ENCODE measurements at places on chromosomes 4 and X. TPM values are rescaled to one million over a fixed set of nuclear protein-coding genes. Genes with fewer than 3 reads are reported as not detected.

The NEXMIF gene
- polyA plus RNA-seq: 2.7 TPM

The PAGE5 gene
- not detected for polyA plus RNA-seq

- no peak for DNase-seq
Observed at GRCh38 chrX:17414027-17414658, 39.1 kb downstream of the NHS start.

DNA sequence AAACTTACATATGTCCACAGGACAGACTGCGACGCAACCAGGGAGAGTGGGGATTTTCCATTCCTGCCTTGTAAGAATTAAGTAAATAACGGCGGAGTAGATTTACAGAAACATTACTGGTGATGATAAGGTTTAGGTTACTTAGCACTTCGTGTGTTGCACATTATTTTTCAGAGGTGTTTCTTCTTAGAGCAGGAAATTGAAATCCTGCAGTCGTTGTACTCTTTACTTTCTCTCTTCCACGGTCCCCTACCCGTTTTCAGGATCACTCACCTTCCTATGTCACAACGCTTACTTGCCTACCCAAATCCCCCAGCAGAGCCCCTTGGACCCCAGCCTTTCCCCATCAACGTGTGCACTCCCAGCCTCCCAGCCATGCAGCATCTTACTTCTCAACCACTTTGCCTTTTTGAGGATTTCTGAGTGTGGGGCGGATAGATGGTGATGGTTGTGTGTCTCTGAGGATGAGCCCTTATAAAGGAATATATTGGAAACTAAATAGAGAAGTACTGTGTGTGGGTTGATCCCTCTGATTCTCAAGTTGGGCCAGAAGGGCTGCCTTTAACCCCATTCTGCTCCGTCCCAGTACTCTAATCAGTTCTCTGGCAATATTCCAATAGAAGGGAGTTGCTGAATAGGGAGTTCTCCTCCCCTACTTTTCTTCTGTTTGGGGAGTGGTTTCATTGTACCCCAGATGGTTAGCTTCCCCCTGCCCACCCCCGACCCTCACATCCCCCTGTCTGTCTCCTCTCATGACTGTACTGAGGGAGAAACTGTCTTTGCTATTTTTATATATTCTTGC lies 1.6 kb downstream of the MID2 start:
- peak; percentile 7 for DNase-seq

GRCh38 chr4:86556791-86557415 lies 37.2 kb upstream of the PTPN13 start:
- no peak for DNase-seq

DNA sequence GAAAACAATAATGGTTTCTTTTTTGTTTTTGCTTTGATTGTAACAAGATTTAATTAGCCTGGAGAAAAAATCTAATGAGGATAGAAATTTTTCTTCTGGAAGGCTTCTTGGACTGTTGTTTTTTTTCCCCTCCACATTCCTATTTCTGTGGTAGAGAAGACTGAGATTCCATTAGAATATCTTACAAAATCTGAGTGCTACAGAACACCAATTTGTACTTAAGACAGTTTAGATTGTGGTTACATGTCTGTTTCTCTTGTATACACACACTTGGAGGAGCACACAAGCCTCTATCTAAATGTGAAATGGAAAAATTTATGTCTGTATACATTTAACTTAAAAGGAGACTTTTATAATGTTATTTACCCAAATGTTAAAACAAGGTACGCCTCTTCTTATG lies 176.9 kb upstream of the ARSJ start:
- no peak for DNase-seq

GRCh38 chr4:71202705-71203104 lies 136.1 kb upstream of the SLC4A4 start:
- no peak for DNase-seq

- DNase-seq: no peak
Observed at GRCh38 chr4:184424279-184424678, 50.1 kb downstream of the IRF2 start.

GRCh38 chr4:23937173-23937572 lies 47.3 kb upstream of the PPARGC1A start:
- no peak for DNase-seq

GRCh38 chr4:687048-687970 lies 1.6 kb downstream of the SLC49A3 start:
- no peak for DNase-seq

- DNase-seq: no peak
Observed at GRCh38 chrX:48957477-48957826, at the start of gene OTUD5. Gene OTUD5 (minus strand): TSS chrX:48957607. CDS start chrX:48957570, 37 bp downstream.

GRCh38 chr4:54781756-54782155 lies 124.0 kb downstream of the KIT start:
- DNase-seq: no peak

GRCh38 chr4:48557478-48557877 lies 67.4 kb downstream of the ZAR1 start:
- no peak for DNase-seq

- DNase-seq: no peak
Observed at GRCh38 chr4:87521319-87521718, 7.9 kb downstream of the SPARCL1 start.

DNA sequence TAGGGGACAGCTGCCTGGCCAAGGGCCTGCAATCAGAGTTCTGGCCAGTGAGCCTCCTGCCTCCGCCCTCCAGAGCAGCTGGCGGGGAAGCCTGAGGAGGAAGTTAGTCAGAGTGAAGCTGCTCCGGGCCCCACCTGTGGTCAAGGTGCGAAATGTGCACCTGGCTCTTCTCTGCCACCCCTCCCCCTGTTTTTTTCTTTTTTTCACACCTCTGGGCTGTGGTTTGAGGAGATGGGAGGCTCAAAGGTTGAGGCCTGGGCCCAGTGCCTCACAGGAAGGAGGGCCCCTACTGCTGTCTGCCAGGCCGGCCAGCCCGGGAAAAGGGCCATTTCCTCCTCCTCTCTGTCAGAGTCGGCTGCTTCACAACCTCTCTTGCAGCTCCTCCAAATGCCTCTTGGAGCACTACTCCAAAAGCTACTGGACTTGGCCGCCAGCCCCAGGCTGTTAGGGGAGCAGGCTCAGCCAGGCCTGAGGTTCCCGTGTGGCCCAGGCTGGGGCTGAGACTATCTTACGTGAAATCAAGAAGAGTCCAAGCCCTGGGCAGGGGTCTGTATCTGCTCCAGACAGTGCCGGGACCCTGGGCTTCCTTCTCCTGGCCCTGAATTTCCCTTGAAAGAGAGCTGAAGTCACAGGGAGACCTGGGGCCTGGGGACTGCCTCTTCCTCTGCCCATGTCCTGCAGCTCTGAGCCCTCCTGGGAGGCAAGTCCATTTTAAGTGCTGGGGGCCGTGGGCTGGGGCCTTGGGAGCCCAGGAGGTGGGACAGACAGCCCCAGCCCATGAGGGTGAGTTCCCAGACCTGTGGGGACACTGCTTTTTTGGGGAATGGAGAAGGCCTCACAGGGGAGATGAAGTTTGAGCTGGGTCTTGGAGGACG lies 4.5 kb upstream of the CXCR3 start:
- DNase-seq: no peak

DNA sequence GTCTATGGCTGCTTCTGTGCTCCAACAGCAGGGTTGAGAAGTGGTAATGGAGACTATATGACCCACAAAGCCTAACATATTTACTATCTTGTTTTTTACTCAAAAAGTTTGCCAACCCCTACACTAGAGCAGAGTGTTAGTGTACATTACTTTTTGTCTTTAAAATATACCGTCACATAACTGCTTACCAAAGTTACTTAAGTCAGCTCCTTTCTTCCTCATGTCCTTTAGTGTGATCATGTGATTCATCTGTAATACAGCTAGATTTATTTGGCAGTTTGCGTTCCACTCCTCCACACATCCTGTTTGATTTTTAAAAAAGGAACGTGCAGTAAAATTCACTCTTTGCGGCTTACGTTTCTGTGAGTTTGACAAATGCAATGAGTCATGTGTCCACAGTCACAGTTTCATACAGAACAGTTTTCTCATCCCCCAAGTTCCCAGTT lies 162.4 kb upstream of the GPRIN3 start:
- peak; percentile 13 for DNase-seq

Data from left renal cortex interstitium (tissue), 4 donors.